ENCODE measurements at places on chromosomes 4 and X.

GRCh38 chrX:53281321-53281822 lies at the start of gene IQSEC2:
Gene IQSEC2 (minus strand): TSS chrX:53281584.
- peak; percentile 83 for DNase-seq

DNA sequence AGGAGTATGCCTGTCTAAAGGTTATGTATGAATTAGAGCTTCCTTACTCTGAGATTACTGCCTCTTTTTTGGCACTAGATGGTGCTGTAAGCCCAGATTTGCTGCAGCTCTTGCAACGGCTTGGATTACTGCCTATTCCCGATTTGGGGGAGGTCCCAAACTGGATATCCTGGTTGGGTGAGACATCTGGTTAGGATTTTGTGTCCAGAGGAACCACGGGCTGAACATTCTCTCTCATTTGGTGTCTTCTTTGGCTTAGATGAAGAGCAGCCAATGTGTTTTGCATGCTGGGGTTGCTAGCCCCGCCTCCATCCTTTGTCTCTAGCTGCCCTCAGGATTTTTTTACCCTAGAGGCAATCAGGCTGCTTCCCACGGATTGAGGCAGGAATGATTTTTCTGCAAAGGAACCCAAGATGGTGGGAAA lies 31.9 kb downstream of the F8A1 start:
- DNase-seq, result peak; percentile 84

GRCh38 chrX:30938295-30938694 lies 49.2 kb upstream of the TAB3 start:
- no peak for DNase-seq

DNA sequence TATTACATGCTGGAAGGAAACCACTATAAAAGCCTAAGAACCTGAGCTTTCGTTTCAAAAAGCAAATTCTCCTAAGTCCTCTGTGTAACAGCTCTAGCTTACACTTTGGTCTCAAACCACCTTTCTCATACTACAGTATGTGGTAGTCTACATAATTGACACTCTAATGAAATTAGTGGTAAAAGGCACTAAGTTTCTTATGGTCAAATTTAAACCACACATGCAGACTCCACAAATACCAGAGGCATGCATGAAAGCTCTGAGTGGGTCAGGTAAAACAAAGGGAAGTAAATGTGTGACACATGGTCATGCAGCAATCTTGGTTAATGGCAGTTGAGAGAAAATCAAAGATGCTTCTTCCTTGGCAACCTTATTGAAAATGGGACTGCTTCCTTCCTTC lies 187.8 kb downstream of the CCNG2 start:
- DNase-seq, result no peak

- peak; percentile 78 for DNase-seq
Observed at GRCh38 chr4:88616275-88617150, 24.2 kb downstream of the HERC3 start.

GRCh38 chr4:146370841-146371240 lies 150.9 kb downstream of the SLC10A7 start:
- peak; percentile 36 for DNase-seq

GRCh38 chr4:40850496-40850895 lies 100.7 kb downstream of the NSUN7 start:
- DNase-seq, result peak; percentile 22

- DNase-seq, result no peak
Observed at GRCh38 chrX:79630033-79631009, 263.2 kb upstream of the ITM2A start.

- DNase-seq, result peak; percentile 64
Observed at GRCh38 chr4:76212851-76213414, 691 bp downstream of the SCARB2 start.

Data from choroid plexus epithelial cell (primary cell).